ENCODE measurements at places on chromosomes 7 and 10. TPM values are rescaled to one million over a fixed set of nuclear protein-coding genes. Genes with fewer than 3 reads are reported as not detected.

DNA sequence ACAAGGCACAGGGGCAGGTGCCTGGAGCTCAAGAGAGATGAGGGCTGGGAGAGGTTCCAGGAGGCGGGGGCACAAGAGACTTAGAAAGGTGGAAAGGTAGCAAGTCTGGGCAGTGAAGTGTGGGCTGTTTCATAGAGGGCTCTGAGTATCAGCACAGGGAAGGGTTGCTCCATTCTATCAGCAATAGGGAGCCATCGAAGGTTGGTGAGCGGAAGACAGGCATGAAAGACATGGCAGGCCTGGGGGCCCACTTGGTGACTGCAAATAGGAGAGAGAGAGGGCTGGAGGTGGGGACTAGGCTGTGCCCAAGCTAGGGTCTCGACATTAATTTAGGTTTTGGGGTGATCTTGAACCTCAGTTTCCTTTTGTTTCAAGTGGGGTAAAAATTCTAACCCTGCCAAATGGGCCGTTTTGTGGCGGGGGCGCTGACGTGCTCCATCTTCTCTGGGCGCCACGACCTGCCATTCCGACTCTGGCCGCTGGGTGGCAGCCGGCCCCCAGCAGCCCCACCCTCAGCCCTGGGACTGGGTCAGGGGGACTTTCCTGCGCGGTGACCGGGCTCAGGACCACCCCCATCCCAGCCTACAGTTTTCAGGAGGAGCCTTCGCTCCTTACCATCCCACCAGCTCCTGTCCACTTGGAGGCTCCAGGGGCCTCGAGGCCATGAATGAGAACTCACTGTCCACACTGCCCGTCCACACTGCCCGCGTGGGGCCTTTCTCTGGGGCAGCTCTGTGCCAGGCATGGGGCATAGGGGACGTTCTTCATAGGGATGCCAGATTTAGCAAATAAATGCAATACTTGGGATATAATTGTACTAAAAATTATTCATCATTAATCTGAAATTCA is 37.2 kb upstream of the PCBD1 start:
- peak; percentile 75 for DNase-seq

GRCh38 chr10:115989621-115990020 is 283.4 kb downstream of the GFRA1 start:
- no peak for DNase-seq

- peak; percentile 69 for DNase-seq
Measured at GRCh38 chr7:75866489-75867389, 12.1 kb upstream of the RHBDD2 start.

DNA sequence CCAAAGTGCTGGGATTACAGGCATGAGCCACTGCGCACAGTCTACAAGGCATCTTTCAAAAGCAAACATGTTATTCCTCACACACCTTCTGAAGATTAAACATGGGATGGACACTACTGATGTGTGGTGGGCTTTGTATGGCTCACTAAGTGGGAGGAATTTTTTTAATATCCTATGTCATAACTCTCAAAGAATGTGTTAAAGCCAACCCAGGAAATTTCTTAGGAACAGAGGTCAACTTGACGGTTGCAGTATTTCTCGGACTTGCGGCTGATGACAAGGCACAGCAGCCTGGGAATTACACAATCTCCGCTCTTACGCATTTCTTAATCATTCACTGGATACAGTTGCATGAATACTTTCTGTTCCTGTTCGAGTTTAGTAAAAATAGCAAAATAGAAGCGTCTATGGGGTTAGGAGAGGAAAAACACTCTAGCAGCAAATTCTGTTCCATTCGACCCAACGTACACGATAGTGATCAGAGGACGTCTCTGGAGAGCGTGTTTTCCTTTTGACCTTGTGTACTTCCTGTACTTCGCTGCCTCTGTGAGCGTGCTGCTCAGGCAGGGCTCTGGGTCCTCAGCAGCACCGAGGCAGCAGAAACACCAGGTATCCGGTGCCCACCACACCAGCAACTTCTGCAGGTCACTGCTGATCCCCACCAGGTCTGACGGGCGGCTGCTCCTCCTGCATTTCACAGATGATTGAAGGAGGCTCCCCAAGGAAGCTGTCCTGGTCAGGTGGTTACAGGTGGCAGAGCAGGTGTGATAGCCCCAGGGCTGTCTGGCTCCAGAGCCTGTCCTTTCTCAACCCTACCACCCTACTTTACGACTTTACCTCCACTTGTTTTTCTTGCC is 26.4 kb upstream of the SRGN start:
- peak; percentile 51 for DNase-seq

- DNase-seq: no peak
Measured at GRCh38 chr7:117259615-117260014, 63.2 kb downstream of the WNT2 start.

Gene STRIP2
- 51.8 TPM for total RNA-seq
